Effector CD4-positive, alpha-beta T cell (primary cell): ENCODE measurements at places on chromosomes 4 and X.

DNA sequence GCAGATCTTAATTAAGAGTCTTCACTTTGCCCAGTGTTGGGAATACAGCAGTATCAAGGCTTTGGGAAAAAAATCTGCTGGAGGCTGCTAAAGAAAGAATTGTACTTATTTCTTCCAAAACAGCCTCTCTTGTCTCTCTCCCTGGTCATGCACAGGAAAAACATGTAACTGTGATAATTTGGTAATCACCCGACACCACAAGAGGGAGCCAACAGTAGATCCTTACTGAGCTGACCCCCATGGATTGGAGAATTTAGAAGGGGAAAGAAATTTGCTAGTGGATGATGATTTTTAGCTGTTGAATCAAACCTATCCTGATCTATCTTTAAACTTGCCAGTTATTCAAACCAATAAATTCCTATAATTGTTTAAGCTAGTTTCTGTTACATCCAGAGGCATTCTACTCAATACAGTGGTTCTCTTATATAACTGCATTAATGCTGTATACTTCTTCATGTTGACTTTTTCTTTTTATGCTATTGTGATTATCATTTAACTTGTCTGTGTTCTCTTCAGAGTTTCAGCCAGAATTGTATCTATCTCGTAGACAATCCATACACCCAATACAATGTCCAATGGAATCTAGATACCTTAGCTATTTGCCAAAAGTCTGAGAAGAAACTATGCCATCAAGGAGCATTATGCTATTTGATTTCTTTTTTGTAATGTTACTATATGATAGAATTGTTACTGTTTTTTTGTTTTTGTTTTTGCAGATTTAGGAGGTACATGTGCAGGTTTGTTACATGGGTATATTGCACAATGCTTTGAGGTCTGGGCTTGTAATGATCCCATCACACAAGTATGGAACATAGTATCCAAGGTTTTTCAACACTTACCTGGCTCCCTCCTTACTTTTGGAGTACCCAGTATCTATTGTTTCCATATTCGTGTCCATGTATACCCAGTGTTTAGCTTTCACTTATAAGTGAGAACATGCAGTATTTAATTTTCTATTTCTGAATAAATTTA lies 31.3 kb upstream of the ARHGEF38 start:
- no peak for DNase-seq

DNA sequence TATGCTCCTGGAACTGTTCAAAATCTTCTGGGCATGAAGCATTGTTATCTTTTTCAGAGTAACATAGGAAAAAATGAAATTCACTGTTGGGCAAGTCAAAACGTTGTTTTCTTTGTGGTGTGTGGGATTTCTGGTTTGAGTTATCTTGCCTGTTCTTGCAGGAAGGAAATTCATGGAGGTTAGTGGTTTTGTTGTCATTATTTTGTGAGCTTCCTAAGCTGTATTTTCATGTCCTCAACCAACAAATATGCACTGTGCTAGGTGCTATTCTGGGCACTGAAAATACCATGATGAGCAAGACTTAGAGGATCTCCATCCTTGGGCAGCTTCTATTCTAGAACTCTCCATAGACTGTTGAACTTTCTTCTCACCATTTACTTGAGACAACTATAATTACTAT lies 16.9 kb downstream of the SPINK2 start:
- no peak for DNase-seq

GRCh38 chr4:100816436-100817045 lies 298.7 kb upstream of the EMCN start:
- no peak for DNase-seq

DNA sequence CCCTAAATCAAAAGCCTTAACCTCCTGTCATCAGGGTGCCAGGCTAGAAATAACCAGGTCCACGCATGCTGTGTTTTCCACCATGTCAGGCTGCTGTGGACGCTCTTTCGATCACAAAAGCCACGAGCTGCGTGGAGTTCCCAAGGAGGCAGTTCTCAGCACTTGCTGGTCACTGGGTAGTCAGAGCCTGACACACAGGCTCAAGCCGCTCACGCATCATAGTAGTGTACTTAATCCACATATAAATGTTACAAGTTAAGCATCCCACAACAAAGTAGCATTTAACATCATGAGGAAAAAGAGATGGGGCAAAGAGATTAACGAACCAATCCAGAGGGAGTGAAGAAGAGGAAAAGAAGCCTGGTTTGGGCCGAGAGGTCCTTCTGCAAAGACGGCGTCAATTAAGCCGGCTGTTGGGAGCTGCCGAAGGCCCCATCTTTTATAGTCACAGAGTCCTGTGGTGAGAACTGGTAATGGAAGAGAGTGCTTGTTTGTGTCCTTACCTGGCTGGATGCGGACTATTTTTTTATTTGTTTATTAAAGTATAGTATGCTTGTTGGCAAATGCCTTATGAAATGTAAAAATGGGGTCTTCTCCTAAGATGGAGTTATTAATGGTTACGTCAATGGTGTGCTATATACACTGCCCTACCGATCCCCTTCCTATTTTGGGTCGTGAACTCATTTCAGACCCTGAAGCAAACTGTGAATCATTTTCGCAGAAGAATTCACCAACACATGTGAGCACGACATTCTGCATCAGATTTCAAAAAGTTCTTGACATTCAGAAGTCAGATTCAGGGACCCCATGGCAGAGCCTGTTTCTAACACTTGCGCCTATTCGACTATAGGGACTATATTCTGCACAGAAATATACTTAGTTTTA lies 675 bp downstream of the PRIMPOL start:
- DNase-seq: no peak

GRCh38 chr4:174580597-174580996 lies 58.3 kb upstream of the HPGD start:
- DNase-seq: no peak
